ENCODE measurements at places on chromosomes 11 and 22.

- DNase-seq: no peak
Measured at GRCh38 chr22:50074056-50074455, 11.2 kb downstream of the MLC1 start.

DNA sequence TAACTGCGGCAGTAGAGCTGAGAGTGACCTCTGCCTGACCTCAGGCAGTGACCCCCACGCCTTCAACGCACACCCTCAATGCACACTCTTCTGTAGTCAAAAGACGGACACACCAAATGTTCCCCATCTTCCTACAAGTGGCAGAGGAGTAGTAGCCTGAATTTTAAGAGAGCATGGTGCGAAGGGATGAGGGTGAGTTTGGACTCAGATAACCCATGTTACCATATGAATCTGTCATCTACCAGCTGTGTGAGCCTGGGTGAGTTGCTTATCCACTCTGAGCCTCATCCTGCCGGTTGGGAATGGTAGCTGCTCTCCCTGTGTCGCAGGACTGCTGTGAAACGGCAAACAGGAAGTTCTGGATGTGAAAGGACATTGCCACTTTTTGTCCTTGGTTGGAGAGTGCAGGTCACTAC is 20.6 kb upstream of the ROBO3 start:
- DNase-seq: no peak

- no peak for DNase-seq
Measured at GRCh38 chr11:12330485-12331231, 46.7 kb upstream of the PARVA start.

- no peak for DNase-seq
Measured at GRCh38 chr22:40485813-40486667, 115.6 kb downstream of the SGSM3 start.

DNA sequence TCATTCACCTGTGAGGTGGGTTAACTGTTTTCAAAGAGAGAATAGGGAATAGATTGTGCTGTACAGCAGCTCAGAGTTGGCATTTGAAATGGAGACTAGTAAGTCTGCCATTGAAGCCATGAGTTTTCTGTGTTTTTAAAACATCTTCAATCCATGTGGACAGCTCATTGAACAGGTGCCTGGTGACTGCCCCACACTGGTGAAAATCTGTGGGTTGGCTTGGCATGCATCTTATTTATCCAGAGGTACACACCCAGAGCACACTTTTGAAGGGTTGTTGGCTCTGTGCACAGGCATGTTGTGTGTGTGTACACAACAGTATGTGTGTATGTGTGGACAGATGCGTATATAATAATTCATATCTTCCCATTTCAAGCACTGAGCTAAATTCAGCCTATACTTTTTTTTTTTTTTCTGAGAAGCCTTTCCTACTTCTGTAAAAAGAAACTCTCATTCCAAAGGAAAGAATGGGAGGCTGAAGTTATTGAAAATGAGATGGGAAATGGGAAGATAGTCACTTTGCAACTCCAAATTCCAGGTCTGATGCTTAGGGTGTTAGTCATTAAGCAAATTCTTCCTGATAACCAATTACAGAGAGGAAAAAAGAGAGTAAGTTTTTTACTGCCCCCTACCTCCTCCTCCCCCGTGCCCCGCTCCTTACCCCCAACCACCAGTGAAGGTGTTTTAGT is 7.0 kb upstream of the LYVE1 start:
- DNase-seq: no peak

GRCh38 chr11:37038911-37039310 is 440.9 kb upstream of the RAG2 start:
- DNase-seq: no peak

GRCh38 chr11:104154296-104154695 is 9.7 kb downstream of the PDGFD start:
- DNase-seq: no peak

Data from naive thymus-derived CD8-positive, alpha-beta T cell (primary cell).